Omental fat pad (tissue), 4 donors: ENCODE measurements at places on chromosomes 6 and 20. TPM values are rescaled to one million over a fixed set of nuclear protein-coding genes. Genes with fewer than 3 reads are reported as not detected.

GRCh38 chr6:77930382-77930781 is 277.5 kb downstream of the MEI4 start:
- no peak for DNase-seq

Gene MED23
- 21.9 TPM for total RNA-seq

DNA sequence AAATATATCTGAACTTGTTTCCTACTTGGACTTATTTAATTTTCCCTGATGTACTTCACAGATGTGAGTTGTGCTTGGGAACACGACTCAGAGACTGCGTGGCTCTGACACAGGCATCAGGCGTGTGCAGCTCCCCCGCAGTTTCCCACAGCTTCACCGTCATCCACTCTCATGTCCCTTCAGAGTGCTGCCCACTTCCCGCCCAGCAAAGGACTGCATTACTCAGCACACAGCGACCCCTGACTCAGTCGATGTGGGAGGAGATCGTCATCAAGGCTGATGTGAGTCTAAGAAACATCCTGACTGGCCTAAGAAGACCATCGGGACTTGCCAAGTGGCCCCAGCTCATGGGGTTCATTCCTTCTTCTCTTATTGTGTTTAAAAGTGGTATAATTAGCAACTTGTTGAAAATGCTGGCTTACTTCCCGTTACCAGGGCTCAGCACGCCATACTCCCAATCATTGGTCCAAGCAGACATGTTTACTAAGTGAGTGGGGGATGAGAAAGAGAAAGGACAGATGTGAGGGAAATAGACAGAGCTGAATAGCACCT is 539.4 kb upstream of the JARID2 start:
- peak; percentile 64 for DNase-seq

GRCh38 chr6:107064579-107065065 is 36.6 kb downstream of the MTRES1 start:
- no peak for DNase-seq

Gene OR2J2
- not detected for total RNA-seq

Gene LST1
- total RNA-seq = 16.3 TPM

- no peak for DNase-seq
Measured at GRCh38 chr6:87993356-87993755, 54.3 kb upstream of the SPACA1 start.

GRCh38 chr20:2624190-2624589 is 28.2 kb upstream of the NOP56 start:
- DNase-seq = no peak
